CD8-positive, alpha-beta memory T cell (primary cell): ENCODE measurements at places on chromosomes 5 and 9. TPM values are rescaled to one million over a fixed set of nuclear protein-coding genes. Genes with fewer than 3 reads are reported as not detected.

Gene IFNB1
- not detected for polyA plus RNA-seq

Gene ECSCR
- polyA plus RNA-seq, result not detected

Gene CNTNAP3
- polyA plus RNA-seq, result not detected

Gene MRPL50
- polyA plus RNA-seq, result 13.0 TPM

Gene ACTBL2
- not detected for polyA plus RNA-seq

Gene ZFP37
- polyA plus RNA-seq, result 3.1 TPM

Gene UAP1L1
- polyA plus RNA-seq, result 4.6 TPM
